Activated CD4-positive, CD25-positive, alpha-beta regulatory T cell treated with anti-CD3 and anti-CD28 coated beads, Interleukin-2, amount 50 U/mL, for 24 hours (primary cell): ENCODE measurements at places on chromosomes 4 and X.
A peak's percentile ranks its signal among the peaks of the same experiment; 100 is the strongest.

DNA sequence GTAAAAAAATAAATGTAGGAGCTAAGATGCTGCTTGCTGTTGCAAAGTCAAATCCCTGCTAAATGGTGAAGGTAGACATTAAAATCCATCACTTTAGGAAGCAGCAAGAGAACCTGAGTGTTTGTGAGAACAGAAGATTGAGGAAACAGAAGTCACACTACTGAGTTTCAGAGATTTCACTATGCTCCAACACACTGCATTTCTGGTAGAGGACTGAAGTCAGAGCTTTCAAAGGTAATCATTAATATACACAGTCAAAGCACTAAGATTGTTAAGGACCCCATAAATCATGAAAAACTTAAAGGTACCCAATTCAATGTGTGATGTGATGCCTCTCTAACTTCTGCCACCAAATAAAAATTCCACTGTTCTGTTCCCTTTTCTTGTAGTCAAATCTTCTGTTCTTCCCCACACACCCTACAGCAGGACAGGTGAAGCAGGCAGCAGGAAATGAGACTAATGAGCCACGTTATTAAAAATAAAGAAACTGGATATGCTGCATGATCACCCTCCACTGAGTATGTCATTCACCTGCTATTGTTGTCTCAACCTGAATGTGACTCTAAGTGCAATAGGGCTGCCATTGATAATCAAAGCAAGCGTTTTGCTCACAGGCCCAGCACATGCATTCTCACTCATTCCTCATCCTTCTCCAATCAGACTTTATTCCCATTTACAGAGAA, 28.9 kb upstream of the APELA start:
- no peak for ATAC-seq

GRCh38 chr4:108622022-108622421, 1.6 kb downstream of the RPL34 start:
- ATAC-seq, result peak; percentile 48

DNA sequence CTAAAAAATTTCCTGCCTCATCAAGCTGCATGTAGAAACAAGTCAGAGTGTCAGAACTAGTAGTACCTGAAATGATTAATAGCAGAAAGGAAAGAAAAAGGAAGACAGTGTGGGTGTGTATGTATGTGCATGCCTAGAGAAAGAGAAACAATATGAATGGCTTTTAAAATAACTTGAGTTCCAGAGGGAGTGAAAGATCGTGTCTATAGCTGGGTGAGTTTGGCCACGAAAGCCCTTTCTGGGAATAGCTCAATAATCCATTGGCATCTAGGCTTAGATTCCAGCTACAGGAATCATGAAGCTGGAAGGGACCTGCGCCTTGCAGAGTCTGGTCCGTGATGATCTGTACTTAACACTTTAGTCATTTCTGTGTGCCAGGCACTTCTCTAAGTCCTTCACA, 195.6 kb downstream of the RAPGEF2 start:
- no peak for ATAC-seq

DNA sequence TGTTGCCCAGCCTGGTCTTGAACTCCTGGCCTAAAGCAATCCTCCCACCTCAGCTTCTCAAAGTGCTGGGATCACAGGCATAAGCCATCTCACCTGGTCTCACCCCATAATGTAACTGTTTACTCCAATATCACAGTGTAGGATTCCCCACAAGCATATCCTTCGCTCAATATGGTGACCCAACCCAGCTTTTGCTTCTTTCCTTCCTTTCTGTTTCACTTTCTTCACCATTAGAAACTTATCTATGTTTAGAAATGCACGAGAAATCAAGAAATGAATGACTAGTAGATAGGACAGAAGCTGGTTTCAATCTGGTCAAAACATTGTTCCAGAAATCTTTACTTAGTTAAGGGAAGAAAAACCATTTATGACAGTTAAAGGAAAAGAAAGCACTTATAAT, 18.9 kb downstream of the TSPAN5 start:
- peak; percentile 62 for ATAC-seq

- ATAC-seq, result no peak
Observed at GRCh38 chr4:184267206-184267608, 49.5 kb upstream of the ENPP6 start.

DNA sequence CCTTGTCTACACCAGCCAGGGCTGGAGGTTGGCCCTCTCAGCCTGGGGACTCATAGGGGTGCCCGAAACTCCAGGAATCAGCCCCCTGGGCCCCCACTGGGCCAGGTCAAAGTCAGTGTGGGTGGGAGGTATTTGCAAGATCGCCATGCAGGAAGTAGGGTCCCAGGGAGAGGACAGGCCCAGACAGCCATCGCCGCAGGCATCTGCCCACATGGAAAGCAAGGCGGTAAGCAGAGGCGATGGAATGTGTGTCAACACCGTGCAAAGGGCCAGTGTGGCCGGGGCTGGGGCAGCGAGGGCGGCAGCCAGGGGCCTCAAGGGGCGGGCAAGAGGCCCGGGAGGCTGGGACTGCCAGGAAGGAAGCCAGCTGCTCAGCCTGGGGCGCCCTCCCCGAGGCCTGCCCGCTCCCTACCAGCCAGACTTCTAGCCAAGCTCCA, 19.3 kb upstream of the DUSP9 start:
- no peak for ATAC-seq

- no peak for ATAC-seq
Observed at GRCh38 chr4:45349859-45350258, 623.5 kb upstream of the GNPDA2 start.

DNA sequence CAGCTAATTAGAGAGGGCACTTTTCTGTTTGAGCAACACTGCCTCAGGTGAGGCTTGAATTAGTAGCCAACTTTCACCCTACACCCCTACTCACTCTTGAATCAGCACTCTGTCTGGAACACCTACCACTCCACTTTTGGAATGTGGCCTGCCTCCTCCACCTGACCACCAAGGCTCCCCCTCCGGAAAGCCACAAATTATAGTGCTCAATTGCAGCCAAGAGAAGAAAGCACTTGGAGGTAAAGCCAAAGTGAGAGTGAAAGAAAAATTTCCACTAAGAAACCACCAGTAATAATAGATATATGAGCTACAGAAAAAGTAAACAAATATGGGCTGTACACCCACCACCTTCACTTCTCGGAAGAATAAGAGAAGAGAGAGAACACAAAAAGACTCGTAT, 41.1 kb downstream of the PPP3CA start:
- ATAC-seq, result peak; percentile 36
